ENCODE measurements at places on chromosomes 16 and 17.

DNA sequence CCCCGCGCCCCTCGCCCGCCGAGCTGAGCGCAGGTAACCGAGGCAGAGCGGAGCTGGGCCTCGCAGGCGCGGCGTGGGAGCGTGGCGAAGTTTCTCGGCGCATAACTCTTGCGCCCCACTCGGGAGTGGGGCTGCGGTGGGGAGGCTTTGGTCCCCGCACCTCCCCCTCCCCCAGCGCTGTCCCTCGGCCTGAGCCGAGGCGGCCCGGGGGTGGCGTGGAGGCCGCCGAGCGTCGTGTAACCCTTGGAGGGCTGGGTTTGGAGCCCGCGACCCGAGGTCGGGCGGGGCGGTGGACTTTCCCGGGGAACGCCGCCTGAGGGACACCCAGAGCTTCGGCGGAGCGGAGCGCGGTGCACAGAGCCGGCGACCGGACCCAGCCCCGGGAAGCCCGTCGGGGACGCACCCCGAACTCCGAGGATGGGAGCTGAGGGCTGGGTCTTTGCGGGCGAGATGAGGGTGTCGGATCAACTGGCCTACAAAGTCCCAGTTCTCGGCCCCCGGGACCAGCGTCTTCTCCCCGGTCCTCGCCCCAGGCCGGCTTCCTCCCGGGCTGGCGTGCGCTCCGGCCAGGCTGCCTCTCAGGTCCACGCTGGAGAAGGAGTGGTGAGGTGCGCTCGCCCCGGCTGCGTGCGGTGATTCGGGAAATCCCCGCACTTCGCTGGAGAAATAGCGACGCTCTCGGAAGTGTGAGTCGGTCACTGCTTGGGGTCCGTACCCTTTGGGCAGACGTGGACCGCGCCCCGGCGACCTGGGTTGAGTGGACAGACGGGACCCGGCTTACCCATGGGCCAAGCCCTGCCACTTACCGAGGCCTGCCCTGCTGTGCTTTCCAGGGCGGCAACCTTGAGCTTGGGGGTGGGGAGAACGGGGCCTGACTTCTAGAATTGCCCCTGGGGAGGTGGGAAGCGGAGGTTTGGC is 168.4 kb downstream of the RAB11FIP4 start:
- DNase-seq, result no peak

DNA sequence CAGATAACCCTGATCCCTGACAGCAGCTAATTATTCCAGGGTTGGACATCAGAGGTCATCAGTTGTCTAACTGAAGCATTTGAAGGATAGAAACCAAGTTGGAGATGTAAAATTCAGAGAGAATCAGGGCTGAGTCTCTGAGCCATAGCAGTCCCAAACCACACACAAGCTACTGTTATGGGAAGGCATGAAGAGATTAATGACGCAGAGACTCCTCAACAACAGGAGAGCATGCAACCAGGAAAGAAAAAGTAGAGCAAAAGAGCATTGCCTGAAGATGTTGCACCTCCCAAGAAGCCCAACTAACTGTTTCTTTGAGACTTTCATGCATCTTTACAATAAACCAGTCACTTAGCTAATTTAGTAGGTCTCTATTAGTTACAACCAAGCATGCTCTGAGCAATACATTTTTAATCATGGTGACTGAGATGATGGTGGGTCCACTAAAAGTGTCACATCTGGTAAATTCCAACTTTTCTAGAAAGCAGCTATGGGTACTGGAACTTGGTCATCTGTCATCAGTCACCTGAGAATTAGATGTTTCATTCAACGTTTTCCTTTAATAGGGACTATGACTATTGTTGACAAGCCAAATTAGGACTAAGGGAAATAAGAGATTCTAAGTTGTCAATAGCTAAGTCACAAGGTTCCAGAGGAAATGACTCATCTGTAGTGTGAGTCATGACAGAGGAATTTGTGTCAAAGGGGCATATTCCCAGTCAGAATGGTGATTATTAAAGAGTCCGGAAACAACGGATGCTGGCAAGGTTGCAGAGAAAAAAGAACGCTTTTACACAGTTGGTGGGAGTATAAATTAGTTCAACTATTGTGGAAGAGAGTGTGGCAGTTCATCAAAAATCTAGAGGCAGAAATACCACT is 239.8 kb downstream of the CHD9NB start:
- no peak for DNase-seq

GRCh38 chr16:76816475-76816874 is 374.5 kb upstream of the MON1B start:
- DNase-seq, result no peak

DNA sequence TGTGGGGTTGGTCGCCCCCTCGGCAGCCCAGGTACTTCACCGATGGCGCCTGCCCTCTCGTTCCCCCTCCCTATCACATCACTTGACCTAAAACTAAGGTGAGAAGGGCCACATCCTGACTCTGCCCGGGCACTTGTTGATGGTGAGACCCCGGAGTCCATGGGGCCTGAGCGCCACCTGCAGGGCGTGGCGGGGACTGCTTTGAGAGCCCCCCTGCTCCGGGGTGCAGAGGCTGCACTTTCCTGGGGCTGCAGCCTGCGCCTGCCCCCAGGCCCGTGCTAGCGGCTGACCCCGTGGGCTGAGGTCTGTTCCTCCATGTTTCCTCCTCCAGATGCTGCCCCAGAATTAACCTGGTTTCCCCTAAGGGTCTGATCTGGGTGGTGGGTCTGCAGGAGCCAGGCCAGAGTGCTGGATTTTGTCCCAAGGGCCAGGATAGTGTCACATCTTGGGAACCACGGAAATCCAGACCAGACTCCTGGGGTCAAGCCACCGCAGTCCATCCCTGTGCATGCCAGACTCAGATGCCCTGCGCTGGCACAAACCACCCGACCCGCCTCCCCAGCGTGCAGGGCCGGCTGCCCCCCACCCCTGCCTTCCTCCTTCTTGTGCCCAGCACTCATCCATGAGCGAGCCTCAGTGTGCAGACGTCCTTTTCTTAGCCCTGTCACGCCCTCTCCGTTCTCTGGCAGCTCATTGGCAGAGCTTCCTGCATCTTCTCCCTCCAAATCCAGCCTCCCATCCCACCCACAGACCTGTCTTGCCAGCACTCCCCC is 2.7 kb downstream of the NDUFAF8 start:
- DNase-seq, result no peak

DNA sequence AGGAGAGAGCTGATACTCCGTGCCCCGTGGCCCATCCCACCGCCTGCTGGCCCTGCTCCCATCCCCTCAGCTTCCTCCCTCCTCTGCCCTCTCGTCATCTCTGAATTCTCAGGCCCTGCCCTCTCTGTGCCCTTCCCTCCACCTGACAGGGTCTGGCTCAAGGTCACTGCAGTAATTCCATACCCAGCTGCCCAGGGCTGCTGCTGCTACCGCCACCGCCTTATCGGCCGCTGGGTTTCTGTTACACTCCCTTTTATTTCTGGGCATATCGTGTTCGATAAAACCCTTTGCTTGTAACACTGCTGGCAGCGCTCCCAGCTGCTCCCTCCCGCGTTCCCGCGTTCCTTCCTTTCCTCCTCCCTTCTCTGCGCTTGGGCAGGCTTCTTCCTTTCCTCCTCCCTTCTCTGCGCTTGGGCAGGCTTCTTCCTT is 1.2 kb downstream of the EPN3 start:
- DNase-seq, result no peak

DNA sequence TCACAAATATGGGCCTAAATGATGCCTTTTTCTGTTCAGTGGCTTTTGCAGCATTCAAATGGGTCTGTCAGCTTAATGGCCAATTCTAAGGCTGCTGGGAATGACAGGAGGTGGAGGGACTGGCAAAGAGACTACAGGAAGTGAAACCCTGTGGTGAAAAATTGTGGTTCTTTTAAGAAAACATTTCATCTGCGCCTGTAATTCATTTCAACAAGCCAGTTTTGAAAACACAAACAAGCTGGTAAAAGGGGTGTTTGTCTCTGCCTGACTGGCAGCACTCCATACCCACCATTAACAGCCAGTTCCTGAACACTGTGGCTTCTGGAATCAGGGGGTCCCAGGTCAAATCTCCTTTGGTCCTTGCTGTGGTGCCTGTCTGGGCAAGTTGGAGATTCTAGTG is 3.6 kb upstream of the KDM8 start:
- no peak for DNase-seq

DNA sequence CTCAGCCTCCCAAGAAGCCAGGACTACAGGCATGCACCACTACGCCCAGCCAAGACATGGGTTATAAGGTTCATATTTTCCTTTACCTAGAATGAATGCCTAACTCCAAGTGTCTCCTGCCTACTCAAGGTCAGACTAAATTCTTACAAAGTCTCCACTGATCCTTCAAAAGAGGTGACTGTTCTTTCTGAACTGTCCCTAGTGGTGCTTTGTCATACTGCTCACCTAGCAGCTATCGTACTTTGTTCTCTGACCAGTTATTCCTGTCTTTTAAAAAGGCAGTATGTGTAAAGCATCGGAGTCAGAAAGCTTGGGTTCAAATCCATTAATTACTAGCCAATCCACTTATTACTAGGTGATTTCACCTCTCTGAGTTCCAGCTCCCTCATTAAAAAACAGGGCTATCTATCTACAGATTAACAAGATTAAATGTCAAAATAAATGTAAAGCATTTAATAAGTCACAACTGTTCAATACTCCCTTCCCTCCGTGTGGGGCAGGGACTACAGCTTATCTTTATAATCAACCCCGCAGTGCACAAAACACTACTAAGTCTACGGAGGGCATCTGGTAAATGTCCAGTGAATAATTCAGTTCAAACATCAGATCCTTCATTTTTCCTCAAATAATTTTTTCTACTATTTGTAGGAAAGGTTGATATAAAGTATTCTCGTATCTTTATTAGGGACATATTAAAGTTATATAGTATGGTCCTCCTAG is 20.0 kb upstream of the ITGA2B start:
- no peak for DNase-seq

DNA sequence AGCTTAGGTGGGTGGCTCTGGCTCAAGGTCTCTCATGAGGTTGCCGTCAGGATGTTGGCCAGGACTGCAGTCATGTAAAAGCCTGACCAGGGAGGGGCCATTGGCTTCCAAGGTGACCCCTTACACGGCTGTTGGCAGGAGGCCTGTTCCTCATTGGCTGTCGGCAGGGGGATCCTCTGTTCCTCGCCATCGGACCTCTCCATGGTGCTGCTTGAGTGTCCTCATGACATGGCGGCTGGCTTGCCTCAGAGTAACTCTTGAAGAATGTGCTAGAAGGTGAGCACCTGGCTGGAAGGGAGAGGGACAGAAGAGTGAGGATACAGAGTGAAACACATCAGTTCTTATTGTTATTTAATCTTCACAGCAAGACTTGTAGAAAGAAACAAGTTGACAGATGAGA is 4.7 kb upstream of the RPRML start:
- DNase-seq, result no peak

GRCh38 chr17:60656499-60656898 is 21.2 kb upstream of the BCAS3 start:
- DNase-seq, result no peak

GRCh38 chr16:85567101-85567866 is 45.8 kb upstream of the GSE1 start:
- no peak for DNase-seq

- no peak for DNase-seq
Observed at GRCh38 chr16:56415875-56416274, 9.5 kb downstream of the AMFR start.

DNA sequence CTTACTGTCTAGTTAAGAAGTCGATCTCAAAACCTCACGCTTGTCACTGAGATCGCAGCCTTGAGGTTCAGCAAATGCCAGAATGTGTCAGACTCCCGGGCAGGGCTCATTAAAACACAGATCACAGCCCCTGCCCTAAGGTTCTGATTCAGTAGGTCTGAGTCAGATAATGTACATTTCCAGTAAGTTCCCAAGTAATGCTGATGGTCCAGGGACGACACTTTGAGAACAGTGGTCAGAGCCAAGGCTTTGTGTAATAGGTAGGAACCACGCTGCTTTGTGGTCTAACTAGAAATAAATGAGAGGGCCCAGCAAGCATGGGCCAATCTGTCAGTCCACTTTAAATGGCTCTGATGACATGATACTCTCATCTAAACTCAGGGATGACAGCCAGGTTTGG is 228.6 kb downstream of the ZFHX3 start:
- no peak for DNase-seq

DNA sequence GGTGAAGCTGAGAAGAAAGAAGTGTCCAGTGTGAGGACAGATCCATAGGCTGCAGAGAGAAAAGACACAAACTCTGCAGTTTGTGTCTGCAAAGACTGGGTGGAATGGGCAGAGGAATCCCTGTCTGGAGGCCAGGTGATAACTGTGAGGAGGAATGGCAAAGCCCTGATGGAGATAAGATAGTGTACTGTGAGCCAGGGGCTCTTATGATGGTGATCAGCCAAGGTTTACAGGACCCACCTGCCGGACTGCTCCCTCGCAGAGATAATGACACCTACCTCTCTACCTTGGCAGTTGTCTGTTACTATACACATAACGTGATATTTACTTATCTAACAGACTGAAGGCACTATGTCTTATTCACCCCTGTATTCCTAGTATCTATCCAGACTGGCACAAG is 92.6 kb upstream of the ASIC2 start:
- no peak for DNase-seq

DNA sequence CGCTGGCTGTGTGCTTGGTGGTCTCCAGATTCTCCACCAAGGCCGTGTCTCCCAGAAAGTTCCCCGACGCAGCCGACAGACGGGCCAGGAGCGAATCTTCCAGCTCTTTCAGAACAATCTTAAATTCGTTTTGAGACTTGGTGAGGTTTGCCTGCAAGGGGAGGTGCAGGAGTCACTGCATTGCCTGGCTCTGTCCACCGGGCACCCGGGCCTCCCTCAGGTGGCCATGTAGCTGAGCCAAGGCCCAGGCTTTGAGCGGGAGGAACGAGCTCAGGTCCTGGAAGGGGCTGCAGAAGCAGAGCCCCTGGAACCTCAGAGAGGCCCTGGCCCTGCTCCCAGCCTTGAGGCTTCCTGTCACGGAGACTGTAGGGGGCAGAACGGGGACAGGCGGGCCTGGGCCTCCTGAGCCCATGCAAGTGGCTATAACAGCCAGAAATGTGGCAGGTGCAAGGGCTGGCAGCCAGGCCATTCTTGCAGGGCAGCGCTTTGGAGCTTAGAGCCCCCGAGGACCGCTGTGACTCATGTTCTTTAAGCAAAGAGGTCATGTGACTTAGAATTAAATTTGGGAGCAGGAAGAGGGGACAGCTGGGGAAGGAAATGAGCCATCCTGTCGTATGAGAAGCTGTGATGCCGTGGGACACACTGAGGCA is 72.4 kb downstream of the PGS1 start:
- no peak for DNase-seq

- DNase-seq, result no peak
Observed at GRCh38 chr16:68665501-68665900, 20.4 kb downstream of the CDH3 start.

- DNase-seq, result no peak
Observed at GRCh38 chr17:31598399-31598782, 206.9 kb downstream of the RAB11FIP4 start.

DNA sequence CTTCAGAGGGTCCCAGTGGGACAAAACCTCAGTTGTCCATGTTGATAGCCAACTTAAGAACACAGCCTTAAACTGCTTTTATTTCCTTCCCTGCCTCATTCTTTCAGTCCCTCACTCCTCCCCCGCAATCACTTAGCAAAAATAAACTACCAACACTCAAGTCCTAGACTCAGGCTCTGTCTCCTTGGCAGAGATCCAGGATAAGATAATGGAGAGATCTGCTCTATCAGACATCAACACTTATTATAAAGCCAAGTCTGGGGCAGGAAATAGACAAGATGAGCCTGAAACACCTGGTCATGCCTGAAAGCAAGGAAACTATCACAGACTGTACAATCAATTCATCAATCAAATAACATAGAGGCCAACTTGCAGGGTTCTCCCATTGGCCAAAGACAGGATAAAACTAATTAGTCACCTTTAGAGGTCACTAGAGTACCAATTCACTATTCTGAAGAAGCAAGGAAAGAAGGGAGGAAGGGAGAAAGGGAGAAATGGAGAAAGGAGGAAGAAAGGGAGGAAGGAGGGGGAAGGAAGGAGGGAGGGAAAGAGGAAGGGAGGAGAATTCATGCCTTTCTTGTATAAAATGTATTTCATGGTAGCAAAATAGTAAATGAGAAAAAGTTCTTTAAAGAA is 15.7 kb downstream of the HYDIN start:
- DNase-seq, result no peak

All from cerebellar nuclear complex (tissue), 1 donor.